ENCODE measurements at places on chromosomes 6 and 20.

DNA sequence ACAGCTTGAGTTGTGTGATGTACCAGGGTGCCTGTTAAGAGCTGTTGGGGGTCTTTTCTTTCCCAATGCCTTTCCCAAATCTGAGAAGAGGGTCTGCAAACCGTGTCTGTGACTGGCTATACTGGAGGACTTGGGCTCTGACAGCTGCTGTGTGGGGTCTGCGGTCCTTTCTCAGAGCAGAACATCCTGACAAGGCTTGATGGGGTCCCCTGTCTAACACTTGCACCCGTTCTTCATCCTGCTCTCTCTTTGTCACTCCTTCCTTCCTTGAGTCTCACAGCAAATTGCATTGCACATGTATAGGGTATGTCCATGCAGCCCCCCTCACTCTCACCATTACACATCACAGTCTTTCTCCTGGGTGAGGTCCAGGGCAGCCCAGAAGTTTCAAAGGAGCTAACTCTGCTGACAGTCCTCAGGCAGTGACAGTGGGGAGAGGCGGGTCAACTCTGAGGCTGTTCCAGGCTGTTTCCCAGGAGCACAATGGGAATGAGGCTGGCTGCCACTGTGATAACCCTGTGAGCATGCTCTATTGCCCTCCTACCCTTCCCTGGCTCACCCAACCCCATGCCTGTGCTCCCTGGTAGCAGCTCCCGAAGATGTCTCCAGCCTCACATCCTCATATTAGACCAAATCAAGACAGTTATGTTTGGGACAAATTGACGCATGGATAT lies 163.2 kb upstream of the GGTLC1 start:
- DNase-seq = no peak

GRCh38 chr20:11080781-11081377 lies 407.1 kb upstream of the JAG1 start:
- DNase-seq = no peak

DNA sequence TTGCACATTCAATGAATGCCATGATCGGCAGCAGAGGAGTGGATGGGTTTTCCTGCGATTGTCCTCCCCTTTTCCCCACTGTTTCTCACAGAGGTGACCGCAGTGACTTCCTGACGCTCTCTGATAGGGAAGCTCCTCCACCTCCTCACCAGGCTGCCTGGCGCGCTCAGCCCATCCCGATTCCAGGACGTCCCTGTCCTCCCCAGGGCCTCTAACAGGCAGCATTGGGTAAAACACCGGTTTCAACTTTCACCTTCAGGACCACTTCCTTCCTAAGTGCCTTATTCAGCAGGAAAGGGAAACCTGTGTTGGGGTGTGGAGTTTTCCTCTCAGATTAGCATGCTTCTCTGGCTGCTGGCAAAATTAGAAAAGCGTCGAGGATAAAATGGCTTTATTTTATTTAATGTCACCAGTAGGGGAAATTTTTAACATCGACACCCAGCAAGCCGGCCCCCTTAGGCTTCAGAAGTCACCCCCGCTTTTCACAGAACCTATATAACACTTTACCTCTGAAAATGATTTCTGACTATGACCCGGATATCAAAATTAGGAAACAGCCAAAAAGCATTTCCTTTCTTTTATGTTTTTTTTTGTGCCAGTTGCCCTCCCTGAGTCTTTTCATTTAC lies 570.4 kb upstream of the GJE1 start:
- peak; percentile 27 for DNase-seq

- no peak for DNase-seq
Measured at GRCh38 chr6:118356054-118356453, 192.0 kb upstream of the PLN start.

DNA sequence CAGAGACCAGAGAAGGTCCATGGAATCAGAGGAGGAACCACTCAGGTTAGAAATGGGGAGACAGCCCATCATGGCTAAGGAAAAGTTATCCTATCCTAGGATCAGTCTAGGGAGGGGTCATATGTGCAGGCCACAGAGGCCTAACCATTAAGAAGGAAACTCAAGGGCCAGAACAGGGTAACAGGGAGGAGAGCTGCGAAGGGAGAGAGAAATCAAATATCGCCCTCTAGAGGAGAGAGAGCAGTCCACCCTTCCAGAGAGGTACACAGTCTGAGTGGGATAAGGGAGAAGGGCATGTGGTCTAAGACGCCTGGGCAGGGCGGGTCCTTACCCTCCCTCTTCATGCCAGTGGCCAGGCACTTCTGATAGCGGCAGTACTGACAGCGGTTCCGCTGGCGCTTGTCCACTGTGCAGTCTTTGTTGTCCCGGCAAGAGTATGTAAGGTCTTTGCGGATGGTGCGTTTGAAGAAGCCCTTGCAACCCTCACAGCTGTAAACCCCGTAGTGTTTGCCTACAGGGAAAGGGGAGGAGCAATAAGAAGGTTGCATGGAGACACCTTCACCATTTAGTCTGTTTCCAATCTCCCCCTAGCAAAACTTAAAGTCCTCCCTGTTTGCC lies 2.9 kb downstream of the RXRB start:
- peak; percentile 54 for DNase-seq

GRCh38 chr6:160455541-160456213 lies 107.5 kb downstream of the SLC22A3 start:
- DNase-seq = peak; percentile 30

GRCh38 chr6:91476000-91476399 lies 889.1 kb upstream of the MAP3K7 start:
- no peak for DNase-seq

DNA sequence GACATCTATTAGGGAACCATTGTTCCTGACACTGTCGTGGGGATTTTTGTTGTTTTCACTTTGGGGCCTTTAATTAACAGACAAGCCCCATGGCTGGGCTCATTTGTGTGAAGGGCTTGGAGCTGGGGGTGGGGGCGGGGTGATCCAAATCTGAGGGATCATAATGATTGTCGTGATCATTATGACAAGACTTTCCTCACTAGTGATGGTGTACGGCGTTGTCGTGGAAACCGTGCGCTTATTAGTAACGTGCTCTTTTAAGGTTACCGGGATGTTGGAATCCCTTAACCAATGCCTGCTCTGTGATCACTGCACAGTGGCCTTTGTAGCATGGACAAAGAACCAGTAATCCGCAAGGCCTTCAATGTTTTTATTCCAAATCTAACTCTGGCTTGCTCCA lies 18.6 kb downstream of the PDYN start:
- no peak for DNase-seq

Data from NCI-H460 (cell line).